Anterior cingulate cortex (tissue), 58 donors: ENCODE measurements at places on chromosomes 13 and 19.

DNA sequence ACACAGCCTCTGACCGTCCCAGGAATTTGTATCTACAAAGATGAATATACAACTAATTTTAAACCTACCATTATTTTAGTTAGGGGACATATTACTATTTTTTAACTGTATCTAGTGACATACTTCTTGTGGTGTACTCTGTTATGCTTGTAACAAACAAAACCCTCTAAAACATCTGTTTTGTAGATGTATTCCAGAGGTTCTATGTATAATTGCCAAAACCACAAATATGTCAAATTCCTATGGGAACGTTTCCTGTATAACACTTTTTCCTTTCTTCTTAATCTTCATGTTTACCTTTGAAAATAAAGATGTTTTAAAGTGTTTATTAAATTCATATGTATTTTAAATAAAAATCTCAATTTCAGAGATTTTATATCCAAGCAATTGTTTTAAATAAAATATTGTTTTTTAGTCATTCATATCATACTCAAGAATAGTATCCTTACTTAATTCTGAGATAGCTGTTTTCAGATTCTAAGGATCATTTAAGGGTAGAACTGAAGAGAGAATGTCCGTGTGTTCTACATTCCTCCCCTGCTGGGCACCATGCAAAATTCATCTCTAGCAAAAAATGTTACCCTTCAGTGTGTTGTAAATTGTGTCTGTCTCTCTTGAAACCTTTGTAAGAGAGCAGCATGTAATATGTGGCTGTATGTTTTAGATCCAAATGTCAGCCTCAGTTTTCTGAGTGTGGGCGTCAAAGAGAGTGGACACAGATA is 1327.7 kb downstream of the EFNB2 start:
- no peak for DNase-seq

GRCh38 chr13:53112522-53112921 is 83.9 kb downstream of the OLFM4 start:
- no peak for DNase-seq

DNA sequence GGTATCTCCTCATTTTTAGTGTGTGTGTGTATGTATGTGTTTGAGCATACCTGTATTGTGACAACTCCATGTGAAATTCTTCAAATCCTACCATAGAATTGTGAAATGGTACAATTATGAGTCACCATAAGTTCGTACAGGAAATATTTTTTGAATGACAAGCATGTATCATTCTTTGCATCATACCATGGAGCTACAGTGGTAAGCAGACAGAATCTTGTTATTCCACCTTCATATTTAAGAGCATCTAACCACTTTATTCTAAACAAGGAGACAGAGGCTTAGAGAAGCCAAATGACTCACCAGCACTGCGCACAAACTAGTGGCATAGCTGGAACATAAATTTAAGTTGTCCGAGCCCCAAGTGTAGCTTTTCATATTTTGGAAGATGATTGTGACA is 4.5 kb upstream of the EPSTI1 start:
- no peak for DNase-seq

DNA sequence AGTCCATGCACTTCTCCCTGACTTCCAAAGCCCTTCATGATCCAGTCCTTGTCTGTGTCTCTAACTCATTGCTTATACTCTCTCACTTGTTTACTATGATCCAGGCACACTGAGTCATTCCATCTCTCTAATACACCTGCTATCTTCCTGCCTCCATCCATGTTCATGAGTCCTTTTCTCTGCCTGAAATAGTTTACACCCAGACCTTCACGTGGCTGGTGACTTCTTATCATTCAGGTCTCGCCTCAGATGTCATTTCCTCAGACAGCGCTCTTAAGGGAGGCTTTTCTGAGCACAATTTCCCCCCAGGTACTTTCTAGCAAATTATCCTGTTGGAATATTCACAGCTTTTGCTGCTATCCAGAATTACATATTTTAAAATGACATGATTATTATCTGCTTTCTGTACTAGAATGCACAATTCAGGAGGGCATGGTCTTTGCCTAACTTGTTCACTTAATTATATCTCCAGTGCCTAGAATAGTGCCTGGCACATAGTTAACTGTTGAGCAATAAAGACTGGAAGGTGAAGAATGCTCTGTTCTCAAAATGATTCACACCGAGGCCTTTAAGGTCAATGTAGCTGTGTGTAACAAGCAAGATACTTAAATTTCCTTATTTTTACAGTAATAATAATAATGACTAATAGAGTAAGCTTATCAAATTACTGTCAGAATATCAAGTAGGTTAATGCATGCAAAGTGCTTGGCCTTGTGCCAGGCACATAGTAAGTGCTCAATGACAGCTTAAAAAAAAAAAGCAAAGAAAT is 183.7 kb upstream of the SPRY2 start:
- DNase-seq, result no peak

DNA sequence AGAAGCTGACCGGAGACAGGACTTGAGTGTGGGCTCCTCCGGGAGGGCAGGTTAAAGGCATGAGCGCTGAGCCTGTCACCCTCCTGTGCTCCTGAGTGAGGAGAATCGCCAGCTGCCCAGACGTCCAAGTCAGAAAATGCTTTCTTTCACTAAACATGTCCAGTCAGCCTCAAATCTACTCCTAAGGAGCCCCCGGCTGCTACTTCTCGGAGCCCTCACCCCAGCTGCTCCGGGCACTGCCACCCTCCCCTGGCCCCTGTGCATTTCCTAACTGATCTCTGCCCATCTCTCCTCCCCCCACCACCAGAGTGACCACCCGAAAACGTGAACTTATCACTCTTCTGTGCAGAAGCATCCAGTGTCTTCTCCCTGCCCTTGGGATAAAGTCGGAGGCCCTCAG is 277.5 kb upstream of the SOX1 start:
- no peak for DNase-seq

DNA sequence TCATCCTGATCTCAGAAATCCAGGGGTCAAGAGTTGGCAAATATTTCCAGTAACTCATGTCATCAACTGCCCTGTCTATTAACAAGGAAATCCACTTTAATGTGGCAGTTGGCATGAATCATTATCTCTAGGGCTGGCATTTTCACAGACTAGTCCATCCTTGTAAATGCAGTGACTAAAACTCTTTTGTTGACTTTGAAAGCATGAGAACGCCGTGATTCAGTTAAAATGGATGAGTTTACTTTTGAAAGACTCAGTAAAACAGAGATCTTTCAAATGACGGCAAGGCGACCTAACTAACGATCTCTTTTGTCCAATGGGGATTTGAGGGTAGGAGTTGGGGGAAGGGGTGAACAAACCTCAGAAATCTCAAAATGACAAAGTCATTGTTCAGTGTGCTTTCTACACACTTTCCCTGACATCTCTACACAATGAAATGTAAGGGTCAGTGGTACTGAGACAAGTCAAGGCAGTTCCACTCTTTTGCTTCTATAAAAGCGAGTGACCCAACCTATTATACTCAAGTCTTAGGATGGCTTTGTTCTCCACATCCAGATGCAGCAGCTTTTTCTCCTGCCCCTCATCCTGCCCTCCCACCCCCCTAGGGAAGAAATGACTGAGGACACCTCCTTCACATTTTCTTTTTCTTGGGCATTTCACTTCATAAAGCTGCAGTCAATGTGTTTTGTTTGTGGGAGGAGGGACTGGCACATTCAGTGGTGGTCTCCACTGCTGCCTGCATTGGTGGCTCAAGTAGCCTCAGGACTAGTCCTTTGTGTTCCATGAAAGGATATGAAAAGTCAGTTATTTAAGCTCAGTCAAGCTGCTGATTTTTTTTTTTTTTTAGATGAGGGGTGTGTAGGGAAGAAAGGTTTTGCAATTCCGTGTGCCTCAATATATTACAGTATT is 200.5 kb downstream of the ABCC4 start:
- no peak for DNase-seq

GRCh38 chr19:48543121-48543710 is 8.8 kb upstream of the SULT2B1 start:
- DNase-seq, result no peak

GRCh38 chr13:81025091-81025490 is 684.2 kb upstream of the SPRY2 start:
- DNase-seq, result no peak
